ENCODE measurements at places on chromosomes 11 and 22.

DNA sequence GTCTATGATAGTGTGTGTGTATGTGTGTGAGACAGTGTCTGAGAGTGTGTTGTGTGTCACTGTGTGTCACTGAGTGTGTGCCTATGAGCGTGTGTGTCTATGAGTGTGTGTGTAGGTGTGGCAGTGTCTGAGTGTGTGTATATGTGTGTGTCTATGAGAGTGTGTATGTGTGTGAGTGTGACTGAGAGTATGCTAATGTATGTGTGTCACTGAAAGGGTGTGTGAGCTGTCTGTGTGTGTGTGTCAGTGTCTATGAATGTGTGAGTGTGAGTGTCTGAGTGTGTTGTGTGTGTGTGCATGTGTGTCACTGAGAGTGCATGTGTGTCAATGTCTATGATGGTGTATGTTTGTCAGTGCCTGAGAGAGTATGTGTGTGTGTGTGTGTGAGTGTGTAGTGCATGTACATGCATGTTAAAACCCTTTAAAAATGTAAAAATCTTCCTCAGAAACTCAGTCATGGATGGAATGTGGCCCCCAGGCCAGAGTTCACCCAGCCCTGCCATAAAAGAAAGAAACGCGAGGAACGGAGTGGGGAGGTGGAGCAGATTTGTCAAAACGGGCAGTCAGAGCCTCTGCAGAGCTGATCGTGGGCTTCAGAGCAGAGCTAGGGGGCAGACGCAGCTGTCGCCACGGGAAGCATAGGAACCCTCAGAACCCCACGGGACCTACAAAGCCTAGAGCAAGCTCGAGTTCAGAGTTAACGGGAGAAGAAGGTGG is 218.8 kb downstream of the CTTN start:
- DNase-seq: no peak

GRCh38 chr11:90453525-90453924 is 230.7 kb upstream of the CHORDC1 start:
- no peak for DNase-seq

DNA sequence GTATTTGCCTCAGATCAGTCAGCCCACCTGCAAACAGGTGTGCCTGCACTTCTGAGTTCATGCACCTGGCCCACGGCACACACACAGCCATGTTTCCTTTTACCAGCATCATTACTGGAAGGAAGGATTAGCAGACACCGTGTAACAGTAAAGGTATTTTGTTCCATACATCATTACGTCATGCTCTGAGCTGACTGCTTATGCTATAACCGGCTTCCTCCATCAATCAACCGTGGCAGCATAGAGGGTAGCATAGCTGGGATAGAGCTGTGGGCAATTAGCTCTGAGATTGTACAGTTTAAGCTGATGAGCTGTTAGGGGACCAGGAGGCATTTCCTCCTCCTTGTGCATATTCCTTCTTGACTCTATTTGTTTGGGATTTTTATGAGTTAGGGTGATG is 102.4 kb downstream of the ME3 start:
- no peak for DNase-seq

GRCh38 chr22:34019190-34019845 is 99.0 kb upstream of the LARGE1 start:
- no peak for DNase-seq

GRCh38 chr11:46105926-46106325 is 15.3 kb downstream of the PHF21A start:
- DNase-seq: no peak
